ENCODE measurements at places on chromosomes 2 and 18. TPM values are rescaled to one million over a fixed set of nuclear protein-coding genes. Genes with fewer than 3 reads are reported as not detected.

The DIS3L2 gene
- 13.9 TPM for total RNA-seq

The ALK gene
- not detected for total RNA-seq

The IL1RL1 gene
- total RNA-seq, result 0.67 TPM

The DYNAP gene
- not detected for total RNA-seq

The FOSL2 gene
- total RNA-seq, result 48.3 TPM

The UGT1A3 gene
- total RNA-seq, result not detected

The FAM228A gene
- not detected for total RNA-seq

The MTERF4 gene
- total RNA-seq, result 25.3 TPM

The GRB14 gene
- 6.5 TPM for total RNA-seq

The AKAIN1 gene
- total RNA-seq, result not detected

The FSHR gene
- not detected for total RNA-seq

The IL36G gene
- not detected for total RNA-seq

The MMADHC gene
- total RNA-seq, result 85.9 TPM

The LBX2 gene
- total RNA-seq, result 4.2 TPM

The CLEC4F gene
- not detected for total RNA-seq
